ENCODE measurements at places on chromosomes 3 and 15. TPM values are rescaled to one million over a fixed set of nuclear protein-coding genes. Genes with fewer than 3 reads are reported as not detected.

- no peak for DNase-seq
- peaks cover 4% of the 10 kb centered on the region for H3K36me3 ChIP-seq
- H3K4me1 ChIP-seq, result no peaks in the 10 kb centered on the region
Measured at GRCh38 chr15:56176996-56177395, 66.7 kb downstream of the RFX7 start.

- no peak overlapping the region for H3K4me3 ChIP-seq
- no peaks in the 10 kb centered on the region for H3K36me3 ChIP-seq
- no peaks in the 10 kb centered on the region for H3K4me1 ChIP-seq
- no peak overlapping the region for H3K27ac ChIP-seq
Measured at GRCh38 chr3:16548721-16549120, 35.2 kb upstream of the RFTN1 start.

The GPR62 gene
- not detected for total RNA-seq

DNA sequence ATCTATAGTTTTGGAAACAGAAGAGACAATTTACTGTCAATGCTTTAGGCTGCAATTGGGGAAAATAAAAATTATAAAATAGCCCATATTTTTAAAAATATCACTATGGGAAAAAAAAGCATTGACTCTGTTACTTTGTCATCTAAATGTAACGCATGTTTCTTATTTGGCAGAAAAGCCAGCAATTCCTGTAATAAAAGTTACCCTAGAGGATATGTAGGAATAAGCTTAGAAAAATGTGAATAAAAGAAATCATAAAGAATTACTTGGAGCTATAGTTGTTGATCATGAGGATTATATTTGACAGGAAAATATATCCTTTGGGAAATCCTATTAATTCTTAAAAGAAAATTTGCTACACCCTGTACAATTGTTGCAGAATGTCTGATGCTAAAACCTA lies 515.4 kb upstream of the IL12A start:
- no peaks in the 10 kb centered on the region for H3K27me3 ChIP-seq
- no peaks in the 10 kb centered on the region for H3K36me3 ChIP-seq
- no peak overlapping the region for H3K4me3 ChIP-seq
- no peak overlapping the region for H3K27ac ChIP-seq
- DNase-seq, result no peak

GRCh38 chr3:111895071-111895470 lies 36.0 kb downstream of the PHLDB2 start:
- 0 out of 2 replicates have a peak, but pooled peaks cover 1% of the 10 kb centered on the region for H3K36me3 ChIP-seq
- no peaks in the 10 kb centered on the region for H3K4me1 ChIP-seq

The DYNLT2B gene
- 4.2 TPM for total RNA-seq

Data from IMR-90 (cell line).